Airway epithelial cell (primary cell): ENCODE measurements at places on chromosomes 6 and 20. TPM values are rescaled to one million over a fixed set of nuclear protein-coding genes. Genes with fewer than 3 reads are reported as not detected.

Gene SLC12A5
- total RNA-seq, result 0.56 and 0.98 TPM in 2 replicates

Gene SRMS
- total RNA-seq, result 0.35 TPM in 1 of 2 replicates, not detected in the other

Gene C20orf141
- not detected in 2 replicates for total RNA-seq

Gene CCN2
- 16.1 and 22.5 TPM in 2 replicates for total RNA-seq

Gene RAE1
- total RNA-seq, result 41.1 and 51.4 TPM in 2 replicates

Gene ZBP1
- total RNA-seq, result not detected in 2 replicates

Gene HLA-F
- 1.3 and 1.8 TPM in 2 replicates for total RNA-seq

Gene HLA-DOA
- 0.07 TPM in 1 of 2 replicates, not detected in the other for total RNA-seq

Gene SIRPD
- not detected in 2 replicates for total RNA-seq

Gene PTK6
- total RNA-seq, result 0.70 and 1.2 TPM in 2 replicates
